ENCODE measurements at places on chromosomes 1 and 21. TPM values are rescaled to one million over a fixed set of nuclear protein-coding genes. Genes with fewer than 3 reads are reported as not detected.

Gene IRF6
- total RNA-seq: 1.8 TPM

Gene OR2L8
- 0.53 TPM for total RNA-seq

Gene GBP7
- 0.13 TPM for total RNA-seq

Gene ZBTB8A
- total RNA-seq: 8.9 TPM

Gene MCL1
- 214 TPM for total RNA-seq

Gene EIF3I
- 92.3 TPM for total RNA-seq

Gene PLA2G2F
- not detected for total RNA-seq

Gene PLPP3
- 198 TPM for total RNA-seq

Gene NPHS2
- total RNA-seq: not detected

Gene BCAN
- 0.27 TPM for total RNA-seq

Gene CFHR4
- not detected for total RNA-seq

Gene AIRE
- 0.13 TPM for total RNA-seq

Gene CLCA2
- not detected for total RNA-seq

Gene YRDC
- total RNA-seq: 8.1 TPM

Gene SPRR2F
- total RNA-seq: not detected

Gene SPRR2E
- total RNA-seq: not detected

Gene HAO2
- total RNA-seq: not detected

Gene ZBTB37
- total RNA-seq: 26.5 TPM

Gene PTCH2
- 31.2 TPM for total RNA-seq

Gene NT5C1A
- 1.4 TPM for total RNA-seq

Gene CELA2A
- total RNA-seq: 0.94 TPM

Gene FCRL2
- 0.31 TPM for total RNA-seq

Gene ROR1
- 16.7 TPM for total RNA-seq

Gene TNFRSF1B
- 90.9 TPM for total RNA-seq

Gene TRIM63
- total RNA-seq: 0.18 TPM

Gene C4BPB
- 1.8 TPM for total RNA-seq

Gene SLC44A3
- 13.8 TPM for total RNA-seq

Gene LCE1C
- not detected for total RNA-seq

Gene KIAA1614
- total RNA-seq: 14.9 TPM

Gene CFAP74
- 0.09 TPM for total RNA-seq

Gene SNAPIN
- total RNA-seq: 30.2 TPM

Gene ZNF683
- total RNA-seq: 0.31 TPM

Gene RIIAD1
- 1.1 TPM for total RNA-seq

Gene LRRC7
- 42.4 TPM for total RNA-seq

Gene PCAT6
- 1.2 TPM for total RNA-seq

Gene GPR153
- 10.6 TPM for total RNA-seq

Gene SEC16B
- total RNA-seq: 4.8 TPM

Gene RGS4
- 10.7 TPM for total RNA-seq
